ENCODE measurements at places on chromosomes 12 and 14. TPM values are rescaled to one million over a fixed set of nuclear protein-coding genes. Genes with fewer than 3 reads are reported as not detected.

The ALG10B gene
- 0.68 TPM for polyA plus RNA-seq

DNA sequence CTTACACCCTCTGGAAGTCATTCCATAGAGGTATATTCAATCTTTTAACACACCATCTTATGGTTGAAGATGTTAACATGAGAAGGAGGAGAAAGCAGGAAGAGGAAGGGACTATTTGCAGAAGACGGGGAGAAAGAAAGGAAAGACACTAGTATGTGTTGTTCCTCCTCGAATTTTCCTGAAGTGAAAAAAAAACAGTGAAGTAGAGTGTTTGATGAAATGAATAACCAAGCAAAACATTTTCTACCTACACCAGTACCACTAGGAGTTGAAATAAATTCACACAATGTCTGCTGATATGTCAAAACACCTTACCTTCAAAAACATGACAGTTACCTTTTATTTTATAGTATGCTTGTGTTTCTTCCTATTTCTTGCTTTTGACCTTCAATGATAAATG, 1.4 kb upstream of the CNOT2 start:
- no peak for DNase-seq
- peaks cover 36% of the 10 kb centered on the region for H3K4me1 ChIP-seq
- peak overlapping the region; percentile 92 for H3K4me3 ChIP-seq

The YLPM1 gene
- 11.8 TPM for polyA plus RNA-seq

The IFI27L1 gene
- polyA plus RNA-seq, result 15.0 TPM

DNA sequence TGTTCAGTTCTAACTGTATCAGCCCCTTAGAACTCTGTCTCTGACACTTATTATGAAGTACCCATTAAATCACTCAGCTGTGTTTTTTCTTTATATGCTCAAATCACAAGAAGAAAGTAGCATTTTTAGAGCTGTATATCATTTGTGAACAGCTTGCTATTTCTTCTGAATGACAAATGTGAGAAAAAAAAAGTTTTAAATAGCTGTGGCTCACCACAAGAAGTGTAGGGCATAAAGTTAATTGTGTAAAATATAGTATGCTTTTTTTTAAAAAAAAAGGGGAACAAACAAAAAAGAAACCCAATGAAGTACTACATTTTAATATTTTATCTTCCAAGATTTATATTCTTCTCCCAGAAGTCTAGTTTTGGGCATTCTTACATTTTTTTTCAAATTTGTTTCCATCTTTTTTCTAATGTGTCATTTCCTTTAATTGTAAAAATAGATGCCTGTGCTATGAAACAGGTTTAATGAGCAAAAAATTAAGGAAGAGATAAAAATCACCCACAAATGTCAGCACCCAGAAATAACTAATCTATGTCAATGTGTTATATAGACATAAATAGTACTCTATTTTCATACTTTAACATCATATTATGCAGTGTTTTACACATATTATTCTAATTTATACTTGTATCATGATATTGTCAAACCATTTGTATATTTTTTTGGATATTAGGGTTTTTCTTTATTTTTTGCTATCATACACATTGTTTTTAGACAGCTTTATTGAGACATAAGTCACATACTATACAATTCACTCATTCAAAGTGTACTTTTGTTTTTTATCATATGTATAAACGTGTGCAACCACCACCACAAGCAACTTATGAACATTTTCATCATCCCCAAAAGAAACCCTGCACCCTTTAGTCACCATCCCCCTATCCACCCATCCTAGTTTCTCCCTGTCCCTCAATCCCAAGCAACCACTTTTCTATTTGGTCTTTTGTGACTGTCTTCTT, 22.4 kb upstream of the LRRK2 start:
- no peaks in the 10 kb centered on the region for H3K4me1 ChIP-seq
- H3K27ac ChIP-seq, result no peak overlapping the region
- no peak for DNase-seq
- H3K36me3 ChIP-seq, result no peaks in the 10 kb centered on the region
- no peak overlapping the region for H3K4me3 ChIP-seq

The CCDC38 gene
- polyA plus RNA-seq, result not detected

The RAB35 gene
- polyA plus RNA-seq, result 31.1 TPM

The OR10A7 gene
- not detected for polyA plus RNA-seq

- no peak for DNase-seq
- peaks cover 2% of the 10 kb centered on the region for H3K27me3 ChIP-seq
- no peaks in the 10 kb centered on the region for H3K4me1 ChIP-seq
- H3K27ac ChIP-seq, result no peak overlapping the region
- no peaks in the 10 kb centered on the region for H3K36me3 ChIP-seq
- H3K4me3 ChIP-seq, result no peak overlapping the region
Observed at GRCh38 chr14:93025055-93025454, 90.7 kb downstream of the ITPK1 start.

DNA sequence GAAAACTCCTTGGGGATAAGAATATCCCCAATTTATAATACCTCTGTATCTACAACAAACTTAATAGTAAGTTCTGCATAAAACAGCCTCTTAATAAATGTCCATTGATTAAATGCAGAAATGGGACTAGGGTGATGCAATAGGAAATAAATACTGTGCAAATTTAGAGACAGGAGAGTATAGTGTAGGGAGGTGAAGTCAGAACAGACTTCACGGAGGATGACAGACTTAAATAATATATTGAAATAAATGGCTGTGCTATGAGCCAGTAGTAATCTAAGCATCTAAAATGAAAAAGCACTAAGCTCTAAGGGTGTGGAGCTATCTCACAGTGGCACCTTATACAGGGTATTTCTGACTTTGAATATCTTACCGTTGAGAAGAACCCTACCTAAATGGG, 265.3 kb downstream of the GRIN2B start:
- no peak overlapping the region for H3K27ac ChIP-seq
- H3K4me1 ChIP-seq, result no peaks in the 10 kb centered on the region
- no peaks in the 10 kb centered on the region for H3K36me3 ChIP-seq
- H3K27me3 ChIP-seq, result no peaks in the 10 kb centered on the region
- no peak overlapping the region for H3K4me3 ChIP-seq

The ANKS1B gene
- 0.46 TPM for polyA plus RNA-seq

DNA sequence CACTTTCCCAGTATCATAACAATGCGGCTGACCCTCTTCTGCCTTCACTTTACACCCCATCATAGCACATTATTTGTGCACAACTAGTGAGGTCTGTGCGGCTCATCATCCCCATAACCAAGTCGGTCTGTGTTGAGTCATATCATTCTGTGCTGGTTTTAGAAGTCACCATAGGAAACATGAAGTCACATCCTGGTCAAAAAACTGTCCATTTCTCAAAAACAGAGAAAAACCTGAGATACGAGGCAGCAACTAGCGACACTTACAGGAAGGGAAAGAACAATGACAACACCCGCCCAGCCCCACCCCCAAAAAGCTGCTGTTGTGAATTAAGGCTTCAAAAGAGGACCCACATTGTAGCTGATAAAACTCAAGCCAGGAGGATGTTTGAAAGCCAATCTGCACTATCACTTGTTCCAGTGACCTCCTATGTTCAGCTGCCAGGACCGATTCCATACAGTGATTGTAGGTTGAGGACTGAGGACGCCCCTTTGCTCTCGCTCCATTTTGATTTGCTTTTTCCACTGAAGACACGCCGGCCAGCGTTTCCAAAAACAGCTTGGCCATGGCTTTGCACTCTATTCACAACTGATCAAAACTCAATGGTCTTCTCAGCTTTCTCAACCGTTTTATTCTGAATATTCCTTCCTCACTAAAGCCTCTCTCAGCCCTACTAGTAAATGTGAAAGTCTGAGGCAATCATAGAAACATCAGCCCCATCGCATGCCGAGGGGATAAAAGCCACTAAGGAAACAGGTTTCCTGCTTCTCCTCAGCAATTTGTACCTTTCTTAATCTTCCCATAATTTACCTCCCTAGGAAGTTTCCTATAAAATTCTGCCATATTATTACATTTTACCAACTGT, 87.5 kb downstream of the DUSP16 start:
- H3K4me3 ChIP-seq, result no peak overlapping the region
- H3K4me1 ChIP-seq, result no peaks in the 10 kb centered on the region
- H3K27me3 ChIP-seq, result no peaks in the 10 kb centered on the region
- no peaks in the 10 kb centered on the region for H3K36me3 ChIP-seq
- DNase-seq, result no peak

DNA sequence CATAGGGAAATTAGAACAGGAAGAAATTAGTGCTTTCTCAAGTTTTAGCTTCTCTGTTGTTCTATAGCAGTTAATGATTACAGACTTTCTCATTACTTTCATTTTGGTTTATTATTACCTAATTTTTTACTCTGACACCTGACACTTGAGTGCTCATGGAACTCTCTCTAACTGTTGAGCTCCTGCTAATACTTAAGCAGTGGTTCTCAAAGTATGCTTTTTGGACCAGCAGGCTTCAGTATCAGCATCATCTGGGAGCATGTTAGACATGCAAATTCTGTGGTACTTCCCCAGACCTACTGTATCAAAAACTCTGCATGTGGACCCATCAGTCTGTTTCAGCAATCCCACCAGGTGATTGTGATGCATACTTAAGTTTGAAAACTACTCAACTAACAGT, 235.3 kb downstream of the CCDC91 start:
- no peak overlapping the region for H3K27ac ChIP-seq
- H3K27me3 ChIP-seq, result no peaks in the 10 kb centered on the region
- no peak overlapping the region for H3K4me3 ChIP-seq
- no peaks in the 10 kb centered on the region for H3K4me1 ChIP-seq
- no peak for DNase-seq

The SERPINA4 gene
- polyA plus RNA-seq, result not detected

The CLEC4D gene
- polyA plus RNA-seq, result not detected

The TAS2R14 gene
- 0.85 TPM for polyA plus RNA-seq

The YY1 gene
- 23.8 TPM for polyA plus RNA-seq

The CLEC4A gene
- polyA plus RNA-seq, result 0.51 TPM

DNA sequence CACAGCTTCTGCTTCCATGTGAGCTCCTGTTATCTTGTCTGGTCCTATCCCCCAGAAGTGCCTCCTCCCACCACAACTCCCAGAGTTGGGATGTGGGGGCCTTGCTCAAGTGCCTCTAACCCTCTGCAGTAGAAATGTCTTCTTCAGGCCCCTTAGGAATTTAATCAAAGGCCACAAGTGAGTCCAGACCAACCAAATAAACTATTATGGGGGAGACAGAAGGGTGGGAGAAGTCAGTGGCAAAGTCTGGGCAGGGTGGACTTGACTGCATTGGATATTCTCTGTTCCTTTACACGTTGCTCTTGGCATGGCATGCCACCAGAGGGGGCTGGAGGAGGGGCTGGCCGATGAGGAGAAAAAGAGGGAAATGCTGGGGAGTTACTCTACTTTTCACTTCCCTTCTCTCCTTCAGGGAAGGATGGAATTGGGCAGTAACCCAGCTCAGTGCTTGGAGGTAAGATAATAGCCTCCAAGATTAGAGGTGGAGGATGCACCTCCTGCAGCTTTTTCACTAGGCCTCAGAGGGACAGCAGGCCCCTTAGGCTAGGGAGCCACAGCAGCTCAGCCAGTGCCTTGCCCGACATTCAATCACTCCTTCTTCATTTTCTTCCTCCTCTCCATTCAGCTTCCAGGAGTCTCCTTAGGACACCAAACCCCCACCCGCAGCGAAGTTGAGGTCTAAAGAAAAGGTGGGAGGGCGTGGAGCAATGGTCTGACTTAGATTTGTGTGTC, 1.2 kb upstream of the AP1G2 start:
- no peak for DNase-seq
- H3K36me3 ChIP-seq, result no peaks in the 10 kb centered on the region
- peaks cover 5% of the 10 kb centered on the region for H3K27me3 ChIP-seq
- no peak overlapping the region for H3K27ac ChIP-seq

- no peak overlapping the region for H3K27ac ChIP-seq
- no peak overlapping the region for H3K4me3 ChIP-seq
- no peak for DNase-seq
- no peaks in the 10 kb centered on the region for H3K4me1 ChIP-seq
- no peaks in the 10 kb centered on the region for H3K36me3 ChIP-seq
Observed at GRCh38 chr12:113055594-113056380, 743 bp upstream of the DTX1 start.

- H3K36me3 ChIP-seq, result no peaks in the 10 kb centered on the region
- H3K27me3 ChIP-seq, result no peaks in the 10 kb centered on the region
- no peaks in the 10 kb centered on the region for H3K4me1 ChIP-seq
- no peak overlapping the region for H3K4me3 ChIP-seq
Observed at GRCh38 chr14:37637341-37637740, 41.9 kb downstream of the TTC6 start.

DNA sequence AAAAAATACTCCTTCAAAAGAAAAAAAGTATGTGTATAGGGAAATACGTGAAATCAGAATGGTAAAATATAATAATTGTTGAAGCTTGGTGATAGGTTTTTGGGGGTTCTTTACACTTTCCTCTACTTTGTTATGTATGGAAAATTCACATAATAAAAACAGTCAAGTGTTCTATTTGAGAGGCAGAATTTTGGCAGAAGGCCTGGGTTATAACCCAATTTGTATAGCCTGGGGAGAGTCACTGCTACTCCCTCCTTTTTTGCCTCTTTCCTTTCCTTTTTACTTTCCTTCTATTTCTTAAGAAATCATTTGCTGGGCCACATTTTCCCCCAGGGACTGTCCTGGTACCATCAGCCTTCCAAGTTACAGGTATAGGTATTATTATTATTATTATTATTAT, 105.7 kb downstream of the CRADD start:
- no peaks in the 10 kb centered on the region for H3K27me3 ChIP-seq
- peaks cover 65% of the 10 kb centered on the region for H3K4me1 ChIP-seq
- H3K36me3 ChIP-seq, result no peaks in the 10 kb centered on the region
- peak overlapping the region; percentile 4 for H3K27ac ChIP-seq

Measured in psoas muscle (tissue), 8 donors.